ENCODE measurements at places on chromosomes 16 and 17.

DNA sequence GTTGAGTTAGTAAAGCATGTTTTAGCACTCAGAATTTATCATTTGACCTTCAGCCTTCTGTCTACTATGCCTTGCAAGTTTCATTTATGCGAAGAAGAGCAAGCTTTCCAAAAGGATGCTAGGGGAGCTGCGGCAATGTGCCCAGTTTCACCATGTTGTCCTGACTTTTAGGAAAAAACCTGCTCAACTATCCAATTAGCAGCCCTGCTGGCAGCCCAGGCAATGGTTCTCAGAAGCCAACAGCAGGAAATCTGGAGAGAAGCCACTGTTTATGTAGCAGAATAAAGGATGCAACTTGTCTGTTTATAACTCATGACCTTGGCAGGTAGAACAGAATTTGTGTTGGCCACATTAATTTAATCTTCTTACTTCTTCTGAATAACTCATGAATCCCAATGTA lies 230.8 kb downstream of the ABCC12 start:
- DNase-seq, result no peak

DNA sequence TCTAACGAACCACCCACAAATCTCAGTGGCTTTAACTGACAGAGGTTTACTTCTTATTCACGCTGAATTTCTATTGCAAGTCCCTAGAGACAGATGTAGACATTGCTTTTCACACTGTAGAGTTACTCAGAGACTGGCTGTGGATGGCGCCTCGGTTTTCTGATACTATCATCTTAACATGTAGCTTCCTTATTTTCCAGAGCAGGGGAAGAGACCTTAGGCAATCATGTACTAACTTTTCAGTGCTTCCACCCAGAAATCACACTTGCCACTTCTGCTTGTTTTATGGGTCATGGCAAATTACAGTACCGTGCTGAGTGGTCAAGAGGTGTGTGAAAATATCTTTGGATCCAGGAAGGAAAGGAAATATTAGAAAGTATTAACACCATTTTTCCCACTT lies 65.4 kb downstream of the MAF start:
- no peak for DNase-seq

DNA sequence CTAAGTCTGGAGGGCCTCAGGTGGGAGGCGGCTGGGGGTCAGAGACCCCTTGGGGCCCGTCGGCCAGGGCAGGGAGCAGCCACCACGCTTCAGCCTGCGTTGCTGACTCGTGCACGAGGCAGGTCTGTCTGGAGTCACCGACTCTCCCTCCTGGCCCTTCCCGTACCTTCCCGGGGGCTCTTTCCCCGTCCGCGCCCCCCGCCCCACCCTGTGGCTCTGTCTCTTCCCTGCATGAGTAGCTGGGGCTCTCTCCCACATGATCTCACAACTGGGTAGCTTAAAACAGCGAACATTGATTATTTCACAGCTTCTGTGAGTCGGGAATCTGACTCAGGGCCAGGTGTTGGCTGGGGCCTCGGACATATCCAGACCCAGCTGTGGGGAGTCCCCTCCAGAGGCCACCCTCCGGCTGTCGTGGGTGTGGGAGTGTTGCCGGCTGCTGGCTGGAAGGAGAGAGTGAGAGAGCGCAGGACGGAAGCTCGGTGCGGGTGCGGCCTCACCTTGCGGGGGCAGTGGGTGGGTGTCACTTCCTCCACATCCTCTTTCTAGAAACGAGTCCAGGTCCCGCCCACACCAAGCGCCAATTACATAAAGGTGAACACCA lies 17.3 kb downstream of the BAHCC1 start:
- no peak for DNase-seq

DNA sequence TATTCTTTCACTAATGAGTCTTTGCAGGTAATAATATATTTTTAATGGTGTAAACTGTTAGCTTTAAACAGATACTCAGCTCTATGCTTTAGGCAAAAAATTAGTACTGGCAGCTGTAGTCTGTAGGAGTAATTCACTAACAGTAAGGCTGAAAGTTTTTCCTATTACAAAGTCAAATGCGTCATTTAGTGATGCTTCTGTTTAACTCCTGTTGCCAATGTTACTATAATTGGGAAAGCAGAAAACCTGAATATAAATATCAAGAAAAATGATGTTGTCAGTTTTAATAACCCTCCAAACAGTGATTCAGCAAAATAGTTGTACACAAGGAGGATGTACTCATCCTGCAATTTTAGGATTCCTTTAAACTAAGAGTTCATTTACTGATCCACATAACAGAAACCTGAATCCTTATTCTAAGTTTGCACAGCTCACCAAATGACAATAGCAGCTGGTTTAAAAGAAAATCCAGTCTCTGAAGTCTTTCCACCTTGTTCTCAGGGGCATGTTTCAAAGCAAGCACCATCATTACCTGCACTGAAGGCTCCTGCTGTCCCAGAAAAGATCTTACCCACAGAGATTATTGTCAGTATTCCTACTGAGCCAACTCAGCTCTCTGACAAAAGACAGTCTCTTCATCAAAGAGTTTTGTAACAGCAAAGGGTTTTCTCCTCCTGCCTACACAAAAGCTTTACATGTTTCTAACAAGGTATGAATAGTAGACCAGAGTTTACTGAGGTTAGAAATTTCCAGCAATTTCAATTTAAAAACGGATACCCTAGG lies 4.2 kb downstream of the CDR2 start:
- no peak for DNase-seq

DNA sequence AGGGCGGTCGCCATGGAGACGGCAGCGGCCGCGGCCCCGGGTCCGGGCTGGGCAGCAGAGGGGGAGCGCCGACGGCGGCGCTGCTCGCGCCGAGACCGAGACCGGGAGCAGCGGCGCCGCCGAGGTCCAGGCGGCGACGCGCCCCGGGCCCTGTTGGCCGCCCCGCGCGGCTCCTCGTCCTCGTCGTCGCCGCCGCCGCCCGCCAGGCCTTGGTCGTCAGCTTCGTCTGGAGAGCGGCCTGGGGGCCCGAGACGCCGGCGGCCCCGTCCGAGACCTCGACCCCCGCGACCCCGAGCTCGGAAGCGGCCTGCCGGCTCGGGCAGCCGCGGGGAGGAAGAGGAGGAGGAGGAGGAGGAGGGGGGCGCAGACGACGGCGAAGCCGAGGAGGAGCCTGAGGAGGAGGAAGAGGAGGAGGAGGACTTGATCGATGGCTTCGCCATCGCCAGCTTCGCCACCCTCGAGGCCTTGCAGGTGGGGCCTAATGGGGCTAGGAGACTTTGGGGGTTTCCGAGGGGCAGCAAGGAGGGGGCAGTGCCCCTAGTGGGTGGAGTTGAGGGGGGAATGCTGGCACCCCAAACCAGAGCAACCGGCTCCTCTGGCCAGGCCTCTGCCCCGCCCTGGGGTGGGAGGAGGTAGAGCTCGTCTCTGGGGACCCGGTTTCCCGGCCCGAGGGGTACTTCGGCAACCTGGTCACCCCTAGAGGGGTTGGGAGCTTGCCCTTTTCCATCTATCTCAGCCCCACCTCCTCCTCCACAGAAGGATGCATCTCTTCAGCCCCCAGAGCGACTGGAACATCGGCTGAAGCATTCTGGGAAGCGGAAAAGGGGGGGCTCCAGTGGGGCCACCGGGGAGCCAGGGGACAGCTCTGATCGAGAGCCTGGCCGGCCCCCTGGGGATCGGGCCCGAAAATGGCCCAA lies 1.5 kb downstream of the FBRS start:
- DNase-seq, result no peak

- no peak for DNase-seq
Measured at GRCh38 chr16:90047714-90048346, 28.6 kb upstream of the DBNDD1 start.

- no peak for DNase-seq
Measured at GRCh38 chr16:4637501-4638166, 13.0 kb downstream of the MGRN1 start.

DNA sequence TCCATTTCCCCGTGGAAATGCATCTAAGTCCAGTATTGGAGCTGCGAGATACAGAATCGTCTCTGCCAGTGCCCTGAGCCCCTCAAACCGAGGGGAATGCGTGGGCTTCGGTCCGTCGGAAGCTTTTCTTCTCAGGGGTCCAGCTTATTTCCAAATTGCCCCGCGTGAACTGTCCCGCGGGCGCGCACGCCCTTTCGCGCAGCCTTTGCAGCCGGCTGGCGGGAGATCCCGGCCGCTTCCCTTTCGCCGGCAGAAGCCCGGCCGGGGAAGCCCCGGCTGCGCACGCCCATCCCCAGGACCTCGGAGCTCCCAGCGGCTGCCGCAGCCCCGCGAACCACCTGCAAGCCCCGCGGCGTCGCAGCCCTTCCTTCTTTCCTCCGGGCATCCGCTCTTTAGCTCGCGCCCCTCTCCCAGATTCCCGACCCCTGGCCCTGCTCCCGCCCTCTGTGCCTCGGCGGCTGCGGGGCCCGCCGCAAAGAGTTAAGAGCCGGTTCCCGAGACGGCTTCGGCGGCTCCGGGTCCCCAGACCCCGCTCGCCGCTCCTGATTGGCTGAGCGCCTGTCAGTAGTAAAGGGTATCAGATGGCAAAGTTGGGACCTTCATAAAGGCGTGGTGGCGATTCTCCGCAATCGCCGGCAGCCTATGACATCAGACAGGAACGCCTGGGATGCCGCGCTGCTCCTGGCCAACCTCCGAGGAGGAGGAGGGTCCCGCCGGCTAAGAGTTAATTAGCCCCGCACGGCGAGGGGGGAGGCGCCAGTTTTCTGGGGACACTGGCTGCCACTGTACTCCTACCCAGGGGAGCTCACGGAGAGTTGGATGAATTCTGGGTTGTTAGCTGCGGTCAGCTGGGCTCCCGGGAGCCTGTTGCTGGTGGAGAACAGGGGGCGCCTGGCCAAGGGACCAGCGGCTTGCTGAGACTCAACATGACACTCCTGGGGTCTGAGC lies at the start of gene MYOCD:
Gene MYOCD, plus strand, starts transcription at position 628 of the 948 bp plus-strand sequence. Its CDS starts 299 bp downstream, at position 927.
- DNase-seq, result peak; percentile 28

DNA sequence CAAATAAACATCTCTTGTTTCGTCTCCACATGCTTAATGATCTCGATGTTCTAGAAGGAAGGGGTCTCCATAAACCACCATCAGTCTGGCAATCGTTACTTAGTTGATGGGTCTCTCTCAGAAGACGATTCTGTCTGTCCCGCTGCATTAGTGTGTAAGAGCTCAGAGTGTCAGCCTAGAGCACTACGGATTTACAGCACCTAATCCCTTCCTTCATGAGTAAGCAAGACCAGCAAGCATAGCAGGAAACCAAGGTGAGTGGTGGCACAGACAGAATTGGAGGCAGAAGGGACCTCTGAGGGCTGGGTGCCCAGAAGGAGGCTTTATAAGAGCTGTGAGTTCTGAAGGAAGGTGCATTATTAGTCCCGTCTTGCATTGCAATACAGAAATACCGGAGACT lies 440.1 kb downstream of the RBFOX1 start:
- DNase-seq, result no peak

DNA sequence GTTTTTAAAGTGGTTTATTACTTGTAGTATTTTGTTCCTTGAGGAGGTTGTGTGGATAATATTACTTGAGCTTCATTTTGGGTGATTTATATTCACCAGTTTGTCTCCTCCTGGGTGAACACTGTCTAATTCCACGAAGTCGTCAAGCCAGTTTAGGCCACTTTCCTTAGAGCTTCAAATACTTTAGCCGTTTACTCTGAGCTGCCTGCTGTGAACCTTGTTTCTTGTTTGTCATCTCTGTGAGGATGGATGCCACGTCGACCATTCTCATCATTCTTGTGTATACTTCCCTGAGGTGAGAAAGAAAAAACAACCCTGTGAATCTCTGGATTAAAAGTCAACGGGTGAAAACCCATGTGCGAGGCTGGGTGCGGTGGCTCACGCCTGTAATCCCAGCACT lies 9.0 kb downstream of the KRT24 start:
- DNase-seq, result no peak

DNA sequence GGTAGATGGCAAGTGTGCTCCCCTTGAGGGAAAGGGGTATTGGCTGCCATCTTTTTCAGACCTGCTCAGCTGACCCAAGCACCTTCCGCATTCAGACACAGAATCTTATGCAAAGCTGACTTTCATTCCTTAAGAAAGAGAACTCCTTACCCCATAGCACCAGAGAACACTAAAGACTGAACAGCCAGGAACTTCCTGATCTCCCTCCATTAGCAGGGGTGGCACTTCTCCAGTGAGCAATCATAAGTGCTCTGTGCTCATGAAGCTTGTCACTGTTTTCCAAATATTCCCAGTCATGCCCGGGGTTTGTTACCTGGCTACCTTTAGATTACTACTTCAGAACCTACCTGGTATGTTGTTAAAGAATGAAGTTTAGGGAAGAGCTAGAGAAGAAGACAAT lies 11.9 kb downstream of the HSD17B2 start:
- DNase-seq, result no peak

DNA sequence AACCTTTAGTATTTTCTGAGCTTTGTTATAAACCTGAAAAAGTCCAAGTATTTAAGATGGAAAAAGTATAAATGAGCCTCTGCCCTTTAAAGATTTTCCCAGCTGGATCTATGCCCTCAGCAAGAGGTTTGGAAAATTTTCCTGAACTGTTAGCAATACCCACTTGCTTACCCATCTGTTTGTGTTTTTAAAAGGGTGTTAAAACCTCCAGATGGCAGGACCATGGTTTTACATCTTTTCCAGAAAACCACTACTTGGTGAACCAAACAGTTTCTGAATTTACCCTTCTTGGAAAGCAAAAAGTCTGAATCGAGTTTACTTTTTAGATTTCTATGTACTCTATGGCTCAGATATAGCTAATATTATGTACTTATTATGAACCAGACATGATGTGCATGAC lies 719 bp downstream of the PMFBP1 start:
- DNase-seq, result no peak

- DNase-seq, result no peak
Measured at GRCh38 chr17:68356949-68357455, 65.7 kb downstream of the ARSG start.

- no peak for DNase-seq
Measured at GRCh38 chr16:397135-397661, at the start of gene NME4. Gene NME4, plus strand, starts transcription at chr16:397199. Its CDS starts 24 bp downstream, at chr16:397223.

Data from NCI-H1105 treated with DMSO at 0.1 percent for 48 hours (cell line).